Caco-2 (cell line): ENCODE measurements at places on chromosomes 4 and X. TPM values are rescaled to one million over a fixed set of nuclear protein-coding genes. Genes with fewer than 3 reads are reported as not detected.

DNA sequence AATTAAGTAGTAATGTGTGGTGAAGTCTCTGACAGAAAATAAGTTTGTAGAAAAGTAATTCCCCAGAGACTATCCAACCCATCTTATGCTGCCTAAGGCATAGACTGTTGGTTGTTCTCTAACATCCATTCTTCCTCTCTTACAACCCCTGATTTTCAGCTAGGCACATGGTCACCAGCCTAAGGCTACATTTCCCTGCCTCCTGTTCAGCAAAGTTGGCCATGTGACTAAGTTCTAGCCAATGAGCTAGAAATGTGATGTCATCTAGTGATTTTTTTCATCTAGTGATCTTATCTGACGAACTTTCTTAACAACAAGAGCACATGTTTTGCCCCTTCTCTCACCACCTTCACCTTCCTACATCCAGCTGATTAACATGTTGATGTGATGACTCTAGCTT, 102.3 kb upstream of the S100G start:
- H3K27me3 ChIP-seq: no peaks in the 10 kb centered on the region
- no peak overlapping the region for H3K4me3 ChIP-seq
- DNase-seq: no peak

PLS3 gene
- 211 and 213 TPM in 2 replicates for total RNA-seq

VCX3A gene
- total RNA-seq: not detected in 2 replicates

DNA sequence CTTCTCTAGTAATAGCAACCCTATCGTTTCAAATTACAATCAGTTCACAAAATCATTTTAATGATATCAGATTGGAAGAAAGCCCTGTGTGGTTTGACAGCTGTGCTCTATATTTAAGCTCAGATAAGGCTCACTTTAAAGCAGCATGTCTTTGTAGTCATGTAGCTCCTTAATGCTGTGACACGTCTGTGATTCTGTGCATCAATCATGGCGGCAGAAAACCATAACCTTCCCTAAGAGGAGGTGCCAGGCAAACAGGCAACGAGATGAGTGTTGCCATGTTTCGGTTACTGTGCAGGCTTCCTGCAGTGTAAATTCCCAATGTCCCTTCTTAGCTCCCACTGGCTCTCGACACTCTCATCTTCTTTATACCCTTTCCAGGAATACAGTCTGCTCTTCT, 212.7 kb downstream of the GRID2 start:
- no peaks in the 10 kb centered on the region for H3K36me3 ChIP-seq
- H3K27ac ChIP-seq: no peak overlapping the region
- no peaks in the 10 kb centered on the region for H3K27me3 ChIP-seq
- DNase-seq: no peak

- H3K27me3 ChIP-seq: no peaks in the 10 kb centered on the region
- no peaks in the 10 kb centered on the region for H3K4me1 ChIP-seq
- H3K27ac ChIP-seq: no peak overlapping the region
- H3K4me3 ChIP-seq: no peak overlapping the region
Observed at GRCh38 chrX:33183361-33183760, 28.0 kb downstream of the DMD start.

DNA sequence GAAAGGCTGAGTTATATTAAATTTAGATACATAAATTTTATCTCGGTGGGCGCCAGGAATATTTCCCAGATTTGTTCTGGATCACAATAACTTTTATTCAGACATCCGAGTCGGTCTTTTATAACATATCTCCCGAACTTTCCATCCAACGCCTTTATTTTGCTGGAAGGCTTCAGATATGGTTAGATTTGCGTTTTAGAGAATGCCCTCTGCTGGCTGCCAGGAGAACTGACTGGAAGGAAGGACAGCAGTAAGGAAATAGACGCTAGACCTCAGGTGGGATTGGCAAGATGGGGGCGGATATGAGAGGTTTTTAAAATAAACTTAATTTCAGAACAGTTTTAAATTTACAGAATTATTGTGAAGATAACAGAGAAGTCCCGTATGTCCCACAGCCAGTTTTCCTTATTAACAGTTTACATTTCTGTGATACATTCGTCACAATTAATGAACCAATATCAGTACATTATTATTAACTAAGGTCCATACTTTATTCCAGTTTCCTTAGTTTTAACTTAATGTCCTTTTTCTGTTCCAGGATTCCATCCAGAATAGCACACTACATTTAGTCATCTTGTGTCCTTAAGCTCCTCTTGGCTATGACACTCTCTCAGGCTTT, 4.6 kb upstream of the KANTR start:
- no peaks in the 10 kb centered on the region; the same call in 1 of the 2 replicates for H3K36me3 ChIP-seq
- no peak for DNase-seq
- H3K4me3 ChIP-seq: no peak overlapping the region

DNA sequence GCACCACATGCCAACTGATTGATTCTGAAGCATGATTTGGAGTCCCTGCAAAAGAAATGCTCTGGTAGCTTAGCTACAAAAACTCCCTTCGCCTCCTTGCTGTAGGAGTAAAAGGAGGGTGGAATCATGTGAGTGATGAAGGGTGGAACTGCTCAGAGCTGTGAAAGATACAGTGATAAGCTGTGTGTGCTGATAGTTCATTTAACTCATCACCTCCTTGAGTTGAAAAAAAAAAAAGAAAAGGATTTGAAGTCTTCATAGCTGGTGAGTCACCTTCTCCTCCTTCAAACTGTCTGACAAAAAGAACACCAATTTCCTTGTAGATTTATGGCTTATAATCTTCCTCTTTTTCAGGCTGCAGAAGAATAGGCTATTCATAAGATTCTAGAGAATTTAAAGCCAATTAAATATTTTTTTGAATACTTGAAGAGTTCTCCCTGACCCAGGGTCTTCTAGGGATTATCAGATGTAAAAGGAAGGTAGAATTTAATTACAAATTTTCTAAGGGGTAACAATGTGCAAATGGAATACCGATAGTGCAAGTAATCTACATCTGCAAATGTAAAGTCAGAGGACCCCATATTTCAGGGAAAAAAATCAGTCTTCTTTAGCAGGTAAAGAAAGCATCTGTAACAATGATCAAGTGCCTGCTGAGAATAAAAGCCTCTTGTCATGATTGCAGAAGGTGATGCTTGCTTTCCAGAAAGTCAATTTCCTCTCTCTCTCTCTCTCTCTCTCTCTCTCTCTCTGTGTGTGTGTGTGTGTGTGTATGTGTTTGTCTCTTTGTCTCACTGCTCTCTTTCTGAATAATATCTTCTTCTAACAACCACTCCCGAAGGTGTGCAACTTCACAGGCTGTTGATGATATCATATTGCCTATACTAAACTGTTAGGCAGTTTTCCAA, 208.8 kb upstream of the VEGFC start:
- H3K27ac ChIP-seq: no peak overlapping the region
- no peak for DNase-seq
- no peaks in the 10 kb centered on the region for H3K36me3 ChIP-seq
- no peaks in the 10 kb centered on the region for H3K27me3 ChIP-seq
- no peaks in the 10 kb centered on the region for H3K4me1 ChIP-seq

FABP2 gene
- total RNA-seq: not detected in 2 replicates

DNA sequence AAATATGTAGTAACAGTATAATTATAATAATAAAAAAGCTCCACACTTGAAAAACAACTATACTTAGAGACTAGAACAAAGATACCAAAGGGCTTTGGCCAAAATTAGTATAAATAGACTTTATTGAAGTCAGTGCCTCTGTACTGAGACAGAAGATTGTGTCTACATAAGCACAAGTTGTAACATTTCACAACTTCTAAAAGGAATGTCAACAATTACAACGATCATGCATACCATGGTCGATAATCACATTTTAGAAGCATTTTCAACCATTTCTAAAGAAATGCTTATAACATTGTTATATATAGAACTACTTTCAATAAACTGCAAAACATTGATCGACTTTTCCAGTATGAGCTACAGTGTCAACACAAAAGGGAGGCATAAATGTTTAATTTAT, 57.0 kb downstream of the DHX15 start:
- no peak overlapping the region for H3K27ac ChIP-seq
- no peak for DNase-seq
- no peaks in the 10 kb centered on the region for H3K4me1 ChIP-seq
- H3K4me3 ChIP-seq: no peak overlapping the region

EMCN gene
- total RNA-seq: not detected in 2 replicates

DNA sequence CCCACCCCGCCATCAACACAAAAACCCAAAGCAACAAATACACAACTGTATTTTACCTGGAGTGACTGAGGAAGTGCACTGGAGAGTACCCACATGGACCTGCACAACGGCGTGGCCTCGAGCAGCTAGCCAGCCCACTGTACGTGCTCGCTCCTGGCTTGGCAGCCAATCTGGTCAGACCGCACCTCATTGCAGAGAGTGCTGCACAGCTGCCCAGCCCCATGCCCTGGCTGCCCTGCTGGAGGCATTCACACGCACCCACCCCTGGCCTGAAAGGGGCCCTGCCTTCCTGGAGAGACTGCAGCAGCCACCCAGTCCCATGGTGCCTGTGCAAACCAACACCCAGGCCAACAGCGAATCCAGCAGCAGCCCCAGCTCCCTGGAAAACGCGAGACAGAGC, 116.3 kb downstream of the GALNTL6 start:
- no peak overlapping the region for H3K4me3 ChIP-seq
- H3K27me3 ChIP-seq: no peaks in the 10 kb centered on the region
- H3K4me1 ChIP-seq: no peaks in the 10 kb centered on the region

DNA sequence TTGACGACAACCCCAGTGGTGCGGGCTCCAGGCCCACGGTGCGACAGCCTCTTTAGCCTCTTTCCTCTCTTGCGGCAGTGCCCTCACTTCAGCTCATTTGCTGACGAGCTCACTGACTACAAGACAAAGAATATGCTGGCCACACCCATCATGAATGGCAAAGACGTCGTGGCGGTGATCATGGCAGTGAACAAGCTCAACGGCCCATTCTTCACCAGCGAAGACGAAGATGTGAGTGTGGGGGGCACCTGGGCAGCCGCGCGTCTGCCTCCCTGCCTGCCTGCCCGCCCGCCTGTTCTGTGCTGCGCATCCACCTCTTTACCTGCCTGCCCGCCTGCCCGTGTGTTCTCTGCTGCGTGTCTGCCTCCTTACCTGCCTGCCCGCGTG, 9.2 kb downstream of the PDE6B start:
- H3K4me1 ChIP-seq: no peaks in the 10 kb centered on the region
- H3K36me3 ChIP-seq: no peaks in the 10 kb centered on the region
- H3K27ac ChIP-seq: no peak overlapping the region
- no peak overlapping the region for H3K4me3 ChIP-seq
- no peaks in the 10 kb centered on the region for H3K27me3 ChIP-seq
- peak; percentile 15 for DNase-seq

DDIT4L gene
- total RNA-seq: 4.0 and 4.7 TPM in 2 replicates

DNA sequence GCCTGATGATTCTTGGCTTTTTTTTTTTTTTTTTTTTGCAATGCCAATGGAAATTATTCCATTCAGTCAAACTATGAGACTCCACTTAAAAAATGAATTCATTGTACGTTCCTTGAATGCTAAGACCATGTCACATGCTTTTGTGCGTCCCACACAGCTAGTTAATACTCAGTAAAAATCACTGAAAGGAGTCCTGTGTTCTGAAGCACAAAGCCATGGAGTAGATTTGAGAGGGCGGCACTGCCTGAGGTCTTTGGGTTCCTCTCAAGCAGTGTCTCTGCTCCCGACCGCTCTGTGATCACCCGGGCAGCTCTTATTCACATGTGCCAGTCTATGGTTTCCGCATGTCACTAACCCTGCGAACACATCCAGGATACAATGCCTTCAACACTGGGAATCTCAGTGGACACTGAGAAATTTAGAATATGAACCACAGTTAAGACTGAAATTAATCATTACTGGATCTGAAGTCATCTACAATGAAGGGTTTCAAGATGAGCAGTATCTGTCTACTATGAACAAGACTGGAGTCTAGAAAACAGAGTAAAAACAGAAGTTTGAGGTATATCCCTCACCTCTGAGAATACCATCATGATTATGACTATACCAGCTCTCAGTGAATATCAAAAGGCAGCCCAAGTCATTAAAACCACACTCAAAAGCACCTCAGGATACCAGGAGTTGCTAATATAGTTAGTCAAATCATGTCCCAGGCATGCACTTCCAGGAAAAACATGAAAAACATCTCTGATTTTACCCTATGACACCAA, 193.0 kb downstream of the MGST2 start:
- no peaks in the 10 kb centered on the region for H3K36me3 ChIP-seq
- no peak overlapping the region for H3K4me3 ChIP-seq
- no peaks in the 10 kb centered on the region for H3K27me3 ChIP-seq

GSPT2 gene
- total RNA-seq: 7.3 TPM in 2 replicates

- no peaks in the 10 kb centered on the region for H3K36me3 ChIP-seq
- no peaks in the 10 kb centered on the region for H3K4me1 ChIP-seq
- H3K4me3 ChIP-seq: no peak overlapping the region
- DNase-seq: no peak
- H3K27me3 ChIP-seq: no peaks in the 10 kb centered on the region; the same call in 1 of the 2 replicates
- no peak overlapping the region for H3K27ac ChIP-seq
Observed at GRCh38 chr4:24995346-24995919, 35.3 kb downstream of the LGI2 start.

DMRTC1 gene
- not detected in 2 replicates for total RNA-seq
